Mesenteric fat pad (tissue), 1 donor: ENCODE measurements at places on chromosomes 2 and 18. TPM values are rescaled to one million over a fixed set of nuclear protein-coding genes. Genes with fewer than 3 reads are reported as not detected.

DNA sequence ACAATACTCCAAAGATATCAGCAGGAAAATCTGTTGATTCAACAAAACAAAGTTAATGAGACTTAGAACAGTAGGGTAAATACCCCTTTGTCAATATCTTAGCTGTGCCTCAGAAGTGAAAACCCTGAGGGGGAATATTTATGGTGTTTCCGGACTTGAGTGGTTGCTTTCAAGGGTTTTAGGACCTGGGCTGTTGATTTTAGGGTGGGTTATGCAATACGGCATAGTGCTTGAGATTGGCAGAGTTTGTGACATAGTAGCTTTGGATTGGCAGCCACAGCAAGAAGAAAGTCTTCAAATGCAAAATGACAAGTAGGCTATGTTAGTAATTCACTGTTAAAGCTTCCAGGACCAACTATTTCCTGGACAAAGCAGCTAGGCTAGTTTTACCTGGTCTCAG is 826.3 kb upstream of the CDH2 start:
- no peak for DNase-seq

DNA sequence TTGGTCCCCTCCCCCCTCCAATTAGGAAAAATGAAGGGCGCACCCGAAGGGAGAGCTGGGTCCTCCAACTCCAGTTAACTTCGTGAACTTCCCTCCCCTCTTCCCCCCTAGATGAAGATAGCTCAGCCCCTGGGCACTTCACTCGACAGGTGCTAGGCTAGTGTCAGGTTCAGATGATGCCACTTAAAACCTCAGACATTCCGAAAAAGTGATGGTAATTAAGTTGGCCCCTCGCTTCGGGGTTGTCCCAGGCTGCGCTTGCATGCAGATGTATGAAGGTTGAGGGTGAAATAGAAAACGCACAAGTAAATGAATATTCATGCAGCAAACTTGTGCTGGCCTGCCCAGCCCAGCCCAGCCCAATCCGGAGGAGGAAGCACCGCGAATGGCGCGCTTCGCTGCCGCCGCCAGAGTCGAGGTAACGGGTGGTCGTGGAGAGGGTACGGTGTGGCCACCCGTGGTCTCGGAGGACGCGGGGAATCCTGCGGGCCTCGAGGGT is 3.0 kb upstream of the GBX2 start:
- DNase-seq = peak; percentile 81

DNA sequence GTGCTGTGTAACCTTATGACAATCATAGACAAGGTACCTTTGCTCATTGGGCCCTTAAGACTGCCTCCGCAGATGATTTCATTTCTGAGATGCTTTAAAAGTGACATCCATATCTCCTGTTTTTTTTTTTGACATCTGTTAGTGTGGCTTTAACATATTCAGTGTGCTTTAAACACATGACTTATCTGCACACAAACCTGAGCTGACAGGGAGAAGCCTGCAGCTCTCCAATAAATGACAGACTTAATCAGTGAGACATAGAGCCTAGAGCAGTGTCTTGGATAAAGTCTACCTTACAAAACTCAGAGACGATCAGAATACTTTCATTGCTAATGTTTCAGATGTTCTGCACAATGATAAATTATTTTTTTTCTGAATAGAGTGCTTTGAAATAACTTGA is 130.7 kb downstream of the UBE2E3 start:
- DNase-seq = no peak

DNA sequence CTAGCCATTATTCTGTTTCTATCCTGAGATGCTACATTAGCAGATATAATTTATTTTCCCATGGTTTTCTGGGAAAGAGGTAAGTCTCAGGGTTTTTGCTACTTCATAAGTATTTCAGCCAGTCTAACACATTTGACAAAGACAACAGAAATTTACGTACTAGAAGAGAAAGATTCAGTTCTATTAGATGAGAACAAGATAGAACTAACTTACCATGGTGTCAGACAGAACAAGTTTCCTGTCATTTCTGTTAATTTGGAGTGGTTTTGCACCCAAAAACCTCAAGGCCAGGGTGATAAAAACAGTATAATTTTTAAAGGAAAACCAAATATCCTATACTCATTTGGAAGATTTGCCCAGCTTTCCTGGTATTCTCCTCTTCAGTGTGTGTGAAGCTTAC is 15.6 kb downstream of the SLC4A5 start:
- DNase-seq = no peak

Gene SERPINB12
- total RNA-seq = not detected

GRCh38 chr2:150107816-150108215 is 379.7 kb downstream of the RND3 start:
- DNase-seq = no peak

DNA sequence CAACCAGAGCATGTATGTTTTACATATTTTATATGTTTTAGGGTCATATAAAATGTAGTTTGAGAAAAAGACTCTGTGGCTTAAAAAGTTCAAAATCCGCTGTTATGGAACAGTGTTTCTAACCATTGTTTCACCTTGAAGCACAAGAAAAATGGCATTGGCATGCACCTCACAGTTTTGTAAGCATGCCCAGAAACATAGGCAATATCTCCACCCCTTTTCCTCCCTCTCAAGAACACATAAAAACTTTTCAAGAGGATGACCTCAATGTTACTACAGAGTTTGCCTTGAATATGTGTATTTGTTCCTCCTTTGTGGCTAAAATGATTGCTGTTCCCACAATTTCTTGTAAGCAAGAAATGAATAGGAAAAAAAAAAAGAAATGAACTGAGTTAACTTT is 29.3 kb upstream of the SLC40A1 start:
- no peak for DNase-seq

DNA sequence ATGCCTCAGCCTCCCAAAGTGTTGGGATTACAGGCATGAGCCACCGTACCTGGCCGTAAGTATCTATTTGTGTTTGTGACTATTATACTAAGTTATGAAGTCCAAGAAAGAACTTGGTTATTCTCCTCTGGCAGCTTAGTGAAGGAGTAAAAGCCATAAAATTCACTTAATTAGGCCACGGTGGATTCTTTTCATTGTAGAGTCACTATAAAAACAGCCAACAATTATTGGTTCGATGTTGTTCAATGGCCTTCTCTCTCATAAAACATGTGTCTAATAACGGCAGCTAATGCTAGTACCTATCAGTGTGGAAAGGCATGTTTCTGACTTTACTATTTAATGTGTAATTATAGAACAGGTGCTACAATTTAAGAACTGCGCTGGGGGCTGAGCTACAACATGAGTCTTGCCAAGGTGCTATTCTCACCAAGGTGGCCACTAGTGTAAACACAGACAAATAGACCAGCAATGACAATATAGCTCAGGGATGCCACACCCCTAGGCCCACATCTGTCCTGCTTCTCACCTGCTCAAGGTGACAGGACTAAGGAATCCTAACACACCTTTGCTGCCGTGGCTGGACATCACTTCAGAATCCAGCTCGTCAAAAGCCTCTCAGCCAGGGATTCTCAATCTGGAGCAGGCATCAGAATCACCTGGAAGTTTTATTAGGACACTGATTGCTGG is 17.2 kb downstream of the ATP8B1 start:
- DNase-seq = no peak

- DNase-seq = no peak
These were observed 148.5 kb upstream of the CBLN2 start for GRCh38 chr18:72692595-72692994.

DNA sequence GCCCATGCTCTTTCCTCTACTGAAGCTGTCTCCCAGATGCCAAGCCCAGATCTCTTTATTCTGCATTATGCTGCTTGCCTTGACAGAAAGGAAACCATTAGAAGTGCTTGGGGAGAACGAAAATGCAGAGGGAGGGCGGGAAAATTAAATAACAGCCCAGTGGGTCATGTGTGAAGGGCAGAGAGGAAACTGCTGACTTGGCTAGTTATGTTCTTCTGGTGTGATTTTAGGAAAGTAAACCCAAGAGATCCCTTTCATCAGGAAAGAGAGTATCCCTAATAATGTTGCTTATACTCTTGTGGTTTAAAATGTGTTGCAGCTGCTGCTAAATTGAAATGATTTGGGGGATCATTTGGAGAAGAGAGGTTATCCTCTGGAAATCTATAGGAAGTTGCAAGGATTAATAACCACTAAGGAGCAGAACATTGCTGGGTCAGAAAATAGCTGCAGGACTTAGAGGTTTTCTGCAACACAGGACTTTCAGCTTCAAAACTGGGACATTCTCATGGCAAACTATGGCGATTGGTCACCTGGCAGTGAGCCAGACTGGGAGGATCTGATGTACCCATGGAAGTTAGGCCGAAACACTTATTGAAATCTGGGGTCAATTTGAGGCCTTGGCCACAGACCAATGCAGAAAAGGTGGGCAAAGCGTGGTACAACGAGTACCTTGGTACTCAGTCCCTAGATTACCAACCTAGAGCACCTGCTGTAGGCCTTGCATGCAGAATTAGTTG is 172.2 kb downstream of the TMEM247 start:
- no peak for DNase-seq

- DNase-seq = no peak
These were observed 1072.5 kb downstream of the SUCLG1 start for GRCh38 chr2:83386549-83386948.
